Hindlimb muscle (tissue), 1 donor: ENCODE measurements at places on chromosomes 5 and 9.

- no peak for DNase-seq
Measured at GRCh38 chr5:147412561-147412960, 97.3 kb downstream of the DPYSL3 start.

- DNase-seq: no peak
Measured at GRCh38 chr9:98610711-98611110, 98.0 kb downstream of the GABBR2 start.

DNA sequence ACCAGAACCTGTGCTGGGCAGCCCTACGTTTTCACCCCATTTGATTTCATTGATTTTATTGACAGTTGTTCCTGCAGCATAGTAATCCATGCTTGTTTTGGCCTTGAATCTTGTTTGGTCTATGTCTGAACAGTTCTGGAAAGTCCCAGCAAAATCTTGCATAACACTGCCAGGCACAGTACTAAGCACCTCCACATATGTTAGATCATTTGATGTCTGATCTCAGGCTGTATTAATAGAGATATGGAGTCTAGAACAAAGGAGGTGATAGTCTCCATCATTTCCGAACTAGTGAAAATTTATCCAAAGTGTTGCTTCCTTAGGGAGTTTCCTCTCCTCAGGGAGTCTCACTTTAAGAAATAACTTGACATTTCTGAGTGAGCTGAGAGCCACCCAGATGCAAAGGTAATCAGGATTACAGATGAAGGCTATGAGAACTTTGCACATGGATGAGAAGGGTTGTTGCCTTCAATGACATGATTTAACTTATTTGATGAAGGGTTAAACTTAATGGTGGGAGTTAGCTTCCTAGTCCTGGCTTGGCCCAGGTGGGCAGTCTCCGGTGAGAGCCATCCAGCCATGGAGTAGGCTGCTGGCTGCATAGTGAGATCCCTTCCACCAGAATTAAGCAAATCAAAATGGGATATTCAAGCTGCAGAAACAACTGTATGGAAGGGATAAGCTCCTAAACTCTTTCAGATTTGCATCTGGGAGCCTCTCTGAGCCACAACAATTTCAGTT, 173.8 kb upstream of the MVB12B start:
- DNase-seq: no peak

- DNase-seq: no peak
Measured at GRCh38 chr9:76713381-76713780, 50.9 kb upstream of the PCA3 start.

- no peak for DNase-seq
Measured at GRCh38 chr5:96595300-96596090, 66.7 kb upstream of the CAST start.

DNA sequence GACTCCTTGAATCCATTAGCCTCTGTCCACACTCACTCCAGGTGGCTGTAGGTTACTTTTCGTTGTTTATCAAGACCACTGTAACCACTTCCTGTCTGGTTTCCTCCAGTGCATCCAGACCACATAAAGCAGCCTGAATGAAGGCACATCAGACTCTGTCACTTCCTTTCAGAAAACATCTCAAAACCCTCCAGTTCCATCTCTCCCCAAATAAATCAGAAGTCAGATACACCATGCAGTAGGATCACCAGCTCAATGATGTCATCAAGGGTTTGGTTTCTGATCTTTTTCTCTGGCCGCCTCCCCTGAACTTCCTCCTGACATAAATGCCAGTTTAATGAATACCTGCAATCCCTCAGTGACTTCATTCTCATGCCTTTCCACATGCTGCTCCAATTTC, 161.2 kb downstream of the ZNF462 start:
- no peak for DNase-seq

DNA sequence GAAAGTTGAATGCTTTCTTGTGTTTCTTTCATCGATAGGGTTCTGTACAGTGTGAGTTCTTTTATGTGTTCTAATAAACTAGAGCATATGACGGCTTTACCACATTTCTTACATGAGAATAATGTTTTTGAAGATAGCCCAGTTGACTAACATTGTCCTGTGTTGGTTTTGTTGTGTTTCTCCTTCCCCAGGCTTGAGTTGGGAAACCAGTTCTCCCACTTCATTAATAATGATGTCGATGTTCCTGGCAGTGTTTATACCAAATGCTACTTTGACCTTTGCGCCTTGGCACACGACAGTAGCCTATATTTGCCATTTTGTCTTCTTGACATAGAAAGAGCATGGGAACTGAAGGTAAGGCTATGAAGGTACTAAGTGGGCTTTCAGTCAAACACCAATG, 14.4 kb upstream of the ZNF782 start:
- no peak for DNase-seq

- DNase-seq: peak; percentile 32
Measured at GRCh38 chr9:26656003-26656870, 236.4 kb downstream of the CAAP1 start.

- DNase-seq: peak; percentile 75
Measured at GRCh38 chr9:91193658-91194391, 167.9 kb downstream of the AUH start.

DNA sequence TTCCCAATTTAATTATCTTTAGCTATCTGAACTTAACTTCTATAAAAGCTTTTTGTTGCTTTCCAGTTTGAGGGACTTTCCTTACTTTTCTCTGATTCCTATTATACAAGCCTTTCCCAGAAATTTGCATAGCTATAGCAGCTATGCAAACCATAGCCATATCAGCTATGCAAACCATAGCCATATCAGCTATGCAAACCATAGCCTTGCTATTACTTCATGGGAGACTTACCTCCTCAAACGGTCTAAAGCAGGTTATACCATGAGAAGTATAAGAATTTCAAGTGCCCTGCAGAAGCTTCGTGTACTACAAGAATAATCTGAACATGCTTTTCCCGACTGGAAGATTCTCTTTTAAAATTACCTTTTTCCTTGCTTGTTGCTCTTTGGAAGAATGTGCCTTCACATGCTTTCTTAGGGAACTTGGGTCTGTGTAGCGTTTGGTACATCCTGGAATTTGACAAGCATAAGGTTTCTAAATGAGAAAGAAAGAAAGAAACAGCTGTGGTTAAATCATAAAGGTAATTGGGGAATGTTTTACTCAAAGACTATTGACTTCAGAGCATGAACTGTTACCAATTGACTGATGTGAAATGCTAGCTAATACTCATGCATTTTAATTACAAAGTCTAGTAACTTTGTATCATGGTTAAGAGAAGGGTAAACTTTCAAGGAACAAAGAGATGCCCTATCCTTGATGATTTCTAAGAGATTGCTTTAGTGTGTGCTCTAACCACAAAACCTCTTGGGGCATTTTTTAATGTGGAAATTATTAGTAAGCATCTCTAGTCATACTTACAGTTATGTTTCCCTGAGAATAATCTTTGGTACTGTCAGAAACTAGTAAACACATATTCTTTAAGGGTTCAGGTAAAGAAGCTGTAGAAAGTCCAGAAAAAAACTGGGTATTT, 367.6 kb downstream of the GLIS3 start:
- no peak for DNase-seq

DNA sequence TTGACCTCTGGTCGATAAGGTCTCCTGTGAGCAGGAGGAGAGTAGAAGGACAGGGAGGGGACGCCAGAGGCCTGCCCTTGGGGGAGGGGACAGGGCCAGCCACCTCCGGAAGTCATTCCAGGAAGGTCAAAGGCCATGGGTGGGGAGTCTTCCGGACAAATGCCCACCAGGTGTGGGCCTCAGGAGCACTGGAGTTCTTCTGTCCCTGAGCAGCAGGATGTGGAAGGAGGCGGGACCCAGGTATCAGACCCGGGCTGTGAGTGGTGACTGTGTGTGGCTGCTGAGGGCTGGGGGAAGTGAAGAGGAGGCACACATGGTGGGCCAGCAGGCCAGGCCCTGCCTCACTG, 13.9 kb downstream of the FGF18 start:
- DNase-seq: no peak

DNA sequence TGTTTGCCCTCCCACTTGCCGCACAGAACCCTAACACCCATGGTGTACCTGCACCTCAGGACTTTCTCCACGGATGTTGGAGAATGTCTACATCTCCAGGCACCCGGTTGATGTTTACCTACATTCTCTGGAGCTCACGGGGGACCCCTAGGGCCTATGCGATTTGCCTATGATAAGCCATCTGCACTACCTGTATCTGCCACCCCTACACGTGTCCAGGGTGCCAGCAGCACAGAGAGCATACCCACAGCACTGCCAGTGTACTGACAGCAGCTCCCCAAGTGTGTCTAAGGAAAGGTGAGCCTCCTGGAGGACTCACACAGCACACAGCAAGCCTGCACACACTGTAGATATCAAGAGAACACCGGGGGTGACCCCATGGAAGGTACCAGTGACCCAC, 31.3 kb upstream of the LMX1B start:
- no peak for DNase-seq

- DNase-seq: no peak
Measured at GRCh38 chr5:11890777-11891176, 13.5 kb downstream of the CTNND2 start.

DNA sequence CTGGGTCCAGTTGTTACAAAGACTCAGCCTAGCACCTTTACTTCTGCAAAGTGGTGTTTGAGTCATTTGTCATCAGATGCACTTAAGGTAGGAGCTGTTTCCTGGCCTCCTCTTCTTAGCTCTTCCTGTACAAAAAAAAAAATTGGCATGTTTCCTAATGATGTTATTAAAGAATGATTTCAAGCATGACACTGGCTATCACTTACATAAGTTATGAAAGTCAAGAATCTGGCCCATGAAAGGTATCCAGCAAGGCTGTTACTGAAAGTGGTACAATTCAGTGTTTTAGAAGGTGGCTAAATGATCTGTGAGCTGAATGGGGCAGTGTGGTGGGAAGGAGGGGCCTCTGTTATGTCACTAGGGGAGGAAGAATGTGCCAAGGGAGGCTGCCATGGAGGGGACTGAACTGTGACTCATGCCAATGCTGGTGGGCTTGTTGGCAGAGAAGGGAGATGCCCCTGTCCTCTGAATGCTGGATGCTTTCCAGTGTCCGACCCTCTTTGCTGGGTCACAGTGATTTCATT, 175.1 kb upstream of the MAP1B start:
- DNase-seq: no peak

- DNase-seq: no peak
Measured at GRCh38 chr9:133888048-133888808, 103.9 kb downstream of the VAV2 start.

DNA sequence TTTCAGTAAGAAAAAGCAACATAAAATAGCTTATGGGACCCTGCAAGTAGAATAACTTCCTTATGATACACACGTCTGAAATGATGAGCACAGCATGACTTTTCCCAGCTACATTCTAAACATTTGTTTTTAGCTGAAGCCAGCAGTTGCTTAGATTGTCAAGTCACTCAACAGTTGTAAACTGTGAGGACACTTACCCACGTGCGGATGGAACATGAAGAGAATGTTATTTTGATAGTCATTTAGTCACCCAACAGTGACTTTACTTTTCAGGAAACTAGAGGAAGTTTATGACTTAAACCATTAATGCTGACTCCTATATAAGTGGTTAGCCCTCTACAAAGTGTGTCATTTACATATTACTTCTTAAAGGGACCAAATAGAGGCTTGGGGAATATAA, 3.0 kb downstream of the HACD4 start:
- DNase-seq: no peak

DNA sequence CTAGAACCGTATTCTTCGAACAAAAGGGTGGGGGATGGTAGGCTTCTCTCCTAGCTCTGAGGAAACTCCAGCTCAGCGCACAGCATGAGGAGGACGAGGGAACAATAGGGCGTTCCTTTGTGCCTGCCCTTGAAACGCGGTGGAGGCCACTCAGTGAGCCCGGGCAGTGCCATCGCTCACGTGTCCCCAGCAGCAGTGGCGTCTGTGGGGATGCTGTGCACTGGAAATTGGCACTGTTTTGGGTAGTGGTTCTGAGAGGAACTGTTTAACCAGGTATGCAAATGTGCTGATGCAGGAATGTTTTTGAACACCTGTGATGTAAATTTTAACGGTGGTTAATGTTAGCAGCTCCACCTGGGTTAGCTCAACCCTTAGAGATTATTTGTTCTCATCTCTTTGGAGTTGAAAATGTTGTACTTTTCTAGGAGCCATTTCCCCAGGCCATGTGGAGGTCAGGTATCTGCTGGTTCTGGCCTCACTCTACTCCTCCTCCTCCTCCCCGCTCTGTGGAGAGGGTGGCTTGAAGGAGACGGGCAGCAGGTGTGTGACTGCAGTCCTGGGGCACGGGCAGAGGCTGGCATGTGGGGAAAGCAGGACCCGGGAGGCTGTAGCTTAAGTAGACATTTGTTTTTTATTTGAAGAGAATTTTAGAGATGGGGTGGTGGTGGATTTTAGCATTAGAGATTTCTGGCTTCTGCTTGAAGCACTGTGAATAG, 48.3 kb downstream of the EHMT1 start:
- DNase-seq: no peak

- DNase-seq: peak; percentile 83
Measured at GRCh38 chr9:137070201-137070905, at the start of gene SAPCD2. Gene SAPCD2 (minus strand): TSS chr9:137070557. CDS start chr9:137070460, 97 bp downstream.

DNA sequence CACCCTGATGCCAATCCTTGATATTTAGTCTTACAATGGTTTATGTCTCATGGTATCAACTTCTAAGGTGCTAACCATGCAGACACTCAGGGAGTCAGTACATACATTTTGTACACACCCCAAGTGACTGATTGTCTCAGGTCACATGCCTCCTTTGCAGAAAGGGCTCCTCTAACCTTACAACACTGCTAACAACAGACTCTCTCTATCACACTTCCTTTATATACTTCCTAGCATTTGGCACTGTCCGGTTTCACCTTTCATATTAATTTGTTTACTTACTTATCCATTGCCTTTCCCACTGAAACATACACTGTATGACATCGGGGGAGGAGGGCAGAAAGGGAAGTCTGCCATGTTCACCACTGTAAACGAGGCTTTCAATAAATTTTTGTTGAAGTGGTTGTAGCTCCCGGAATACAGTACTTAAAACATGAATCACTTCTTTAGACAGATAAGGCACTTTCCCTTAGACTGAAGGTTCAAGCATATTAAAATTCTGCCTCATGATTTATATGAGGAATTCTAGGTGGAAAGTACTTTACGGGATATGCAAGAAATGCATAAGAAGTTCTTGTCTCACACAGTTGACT, 20.6 kb downstream of the EMB start:
- no peak for DNase-seq

DNA sequence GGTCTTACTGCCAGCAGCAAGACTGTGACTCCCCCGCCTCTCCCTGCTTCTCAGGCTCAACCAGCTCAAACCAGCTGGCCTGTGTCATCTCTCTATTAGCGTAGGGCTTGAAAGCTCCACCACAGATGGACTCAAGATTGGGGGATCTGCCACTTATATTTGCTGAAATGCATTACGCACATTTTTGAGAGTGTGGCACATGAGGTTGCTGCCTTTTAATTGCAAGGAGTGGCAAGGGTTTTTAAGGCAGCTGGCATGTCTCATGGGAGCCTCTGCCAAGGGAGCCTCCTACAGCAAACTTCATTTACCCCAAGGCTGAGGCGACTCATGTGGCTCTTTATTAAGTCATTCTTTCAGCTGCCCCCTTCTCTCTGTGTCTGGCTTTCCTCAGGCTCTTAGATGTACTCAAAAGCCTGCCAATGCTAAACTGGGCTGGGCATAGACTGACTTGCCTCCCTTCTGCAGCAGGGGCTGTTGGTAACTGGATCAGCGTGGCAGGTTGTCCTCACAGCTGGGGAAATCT, 219.3 kb downstream of the SMARCA2 start:
- no peak for DNase-seq
